NCI-H526 treated with DMSO at 0.1 percent for 48 hours (cell line): ENCODE measurements at places on chromosomes 7 and 10.

GRCh38 chr10:117461766-117462423 lies 80.7 kb upstream of the EMX2 start:
- DNase-seq, result no peak

- no peak for DNase-seq
These were observed 153.7 kb downstream of the PLXNA4 start for GRCh38 chr7:132422502-132423111.

DNA sequence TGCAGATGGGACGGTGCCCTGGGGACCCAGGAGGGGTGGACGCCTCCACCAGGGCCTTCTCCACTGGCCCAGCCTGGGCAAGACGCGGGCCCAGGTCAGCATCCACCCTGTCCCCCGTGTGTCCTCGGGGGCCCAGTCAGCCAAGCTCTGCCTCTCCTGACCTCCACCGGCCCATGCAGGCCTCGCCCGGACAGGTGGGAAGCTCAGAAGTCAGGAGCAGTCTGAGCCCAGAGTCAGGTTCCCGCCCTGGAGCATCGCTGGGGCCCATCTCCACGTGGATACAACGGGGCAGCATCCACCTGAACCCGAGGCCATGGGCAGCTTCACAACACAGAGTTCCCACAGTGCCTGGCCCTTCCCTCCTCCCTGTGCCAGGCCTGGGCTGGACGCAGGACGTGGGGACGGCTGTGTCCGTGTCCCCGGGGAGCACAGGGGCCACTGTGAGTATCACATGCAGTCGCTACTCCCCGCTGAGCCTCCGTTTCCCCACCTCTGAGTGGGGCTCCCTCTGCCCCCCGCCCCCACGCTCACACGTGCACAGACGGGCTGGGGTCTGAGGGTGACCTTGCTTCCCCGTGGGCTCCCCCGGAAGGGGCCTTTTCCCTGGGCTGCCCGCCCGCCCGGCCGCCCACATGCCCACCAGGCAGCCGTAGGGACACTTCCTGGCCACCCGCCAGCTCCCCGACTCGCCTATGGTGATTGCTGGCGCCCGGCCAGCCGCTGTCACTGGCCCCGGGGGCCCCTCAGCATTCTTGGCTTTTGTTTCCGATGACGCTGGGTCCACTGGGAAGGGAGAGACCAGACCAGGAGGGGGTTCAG lies 64.3 kb downstream of the PDGFA start:
- no peak for DNase-seq

DNA sequence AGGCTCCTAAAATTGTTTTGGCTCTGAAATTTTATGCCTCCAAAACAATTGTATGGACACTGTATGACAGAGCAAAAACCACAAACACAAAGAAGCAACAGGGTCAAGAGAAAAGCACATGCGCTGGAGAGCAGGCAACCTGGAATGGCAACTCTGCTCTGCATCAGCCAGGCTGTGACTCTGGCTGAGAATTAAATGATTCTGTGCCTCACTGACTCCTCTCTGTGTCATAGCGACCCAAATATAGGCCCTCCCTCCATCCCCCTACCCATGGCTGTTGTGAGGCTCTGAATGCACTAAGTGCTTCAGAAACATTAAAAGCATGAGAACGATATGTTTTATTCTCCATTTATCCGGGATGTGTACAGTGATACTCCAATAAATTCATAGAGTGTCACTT lies 24.9 kb upstream of the NEBL start:
- DNase-seq, result no peak

- DNase-seq, result no peak
These were observed 49.5 kb downstream of the DIP2C start for GRCh38 chr10:639751-640672.

DNA sequence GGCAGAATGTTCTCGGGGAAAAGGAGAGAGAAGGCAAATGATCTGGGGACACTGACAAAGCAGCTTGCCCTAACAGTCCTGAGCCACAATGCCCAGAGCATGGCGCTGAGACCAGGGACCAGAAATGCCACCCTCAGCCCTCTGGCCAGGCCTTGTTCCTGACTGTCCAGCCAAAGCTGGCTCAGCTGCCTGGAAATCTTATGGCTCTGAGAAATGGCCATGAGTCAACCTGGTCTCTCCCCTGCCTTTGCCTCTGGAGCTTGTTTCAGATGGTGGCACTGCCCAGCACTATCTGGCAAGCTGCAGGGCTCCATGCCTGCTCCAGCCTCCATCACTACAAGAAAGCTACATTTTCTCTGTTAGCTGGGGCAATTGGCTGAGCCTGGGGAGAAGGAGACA lies 90.5 kb upstream of the PLXNA4 start:
- DNase-seq, result no peak

DNA sequence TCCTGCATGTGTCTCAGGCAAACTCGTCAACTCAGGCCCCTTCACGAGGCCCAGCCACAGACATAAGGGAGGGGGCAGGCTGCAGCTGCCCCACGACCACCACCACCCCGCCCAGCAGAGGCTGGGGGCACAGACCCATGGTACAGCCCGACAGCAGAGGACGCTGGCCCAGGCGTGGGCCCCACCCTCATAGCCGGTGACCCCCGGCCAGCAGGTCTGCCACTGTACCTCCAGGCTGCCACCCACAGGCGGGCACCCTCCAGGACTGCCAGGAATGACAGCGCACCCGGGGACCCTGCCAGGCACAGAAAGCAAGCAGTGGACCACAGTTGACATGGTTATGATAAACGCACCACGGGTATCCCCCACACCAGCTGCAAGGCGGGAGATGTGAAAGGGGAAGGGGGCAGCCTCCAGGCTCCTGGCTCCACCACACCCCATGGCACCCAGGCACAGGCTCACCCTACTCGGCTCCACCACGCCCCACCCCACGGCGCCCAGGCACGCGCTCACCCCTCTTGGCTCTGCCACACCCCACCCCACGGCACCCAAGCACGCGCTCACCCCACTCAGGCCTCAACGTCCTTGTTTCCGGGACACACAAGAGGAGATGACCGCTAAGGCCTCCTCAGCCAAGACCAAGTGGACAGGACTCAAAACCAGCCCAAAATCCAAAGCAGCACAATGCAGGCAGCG lies 135.9 kb downstream of the MAD1L1 start:
- DNase-seq, result no peak

- no peak for DNase-seq
These were observed 63.2 kb upstream of the TOMM7 start for GRCh38 chr7:22885797-22886261.

DNA sequence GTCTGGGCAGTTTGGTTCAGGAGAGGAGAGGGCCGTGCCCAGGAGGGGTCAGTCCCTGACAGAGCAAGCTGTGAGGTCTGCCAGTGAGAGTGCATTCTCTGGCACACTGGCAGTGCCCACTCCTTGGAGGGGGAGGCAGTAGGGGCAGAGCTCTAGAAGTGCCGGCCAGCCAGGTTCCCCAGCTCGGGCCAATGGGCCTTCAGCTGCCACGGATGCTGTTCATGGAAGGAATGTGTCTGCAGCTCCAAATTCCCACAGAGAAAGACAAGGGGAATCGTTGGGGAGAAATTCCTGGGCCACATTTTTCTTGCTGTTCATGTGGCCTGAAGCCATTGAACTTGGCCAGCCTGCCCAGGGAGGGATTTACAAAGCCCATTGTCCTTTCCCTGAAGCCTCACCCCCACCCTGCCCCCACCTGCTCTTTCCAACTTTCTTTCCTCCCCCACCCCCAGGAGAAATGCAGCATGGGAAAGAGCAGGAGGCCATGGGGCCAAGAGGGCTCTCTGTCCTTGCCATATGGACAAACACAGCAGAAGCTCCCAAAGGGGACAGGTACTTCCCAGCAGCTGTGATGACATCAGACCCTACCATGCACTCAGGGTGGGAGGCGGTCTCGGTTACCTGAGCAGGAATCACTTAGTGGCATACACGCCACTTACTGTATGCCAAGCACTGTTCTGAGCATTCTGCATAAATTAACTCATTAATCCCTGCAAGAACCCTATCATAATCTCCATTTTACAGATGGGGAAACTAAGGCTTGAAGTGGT lies 70.7 kb downstream of the ARHGAP22 start:
- DNase-seq, result no peak

DNA sequence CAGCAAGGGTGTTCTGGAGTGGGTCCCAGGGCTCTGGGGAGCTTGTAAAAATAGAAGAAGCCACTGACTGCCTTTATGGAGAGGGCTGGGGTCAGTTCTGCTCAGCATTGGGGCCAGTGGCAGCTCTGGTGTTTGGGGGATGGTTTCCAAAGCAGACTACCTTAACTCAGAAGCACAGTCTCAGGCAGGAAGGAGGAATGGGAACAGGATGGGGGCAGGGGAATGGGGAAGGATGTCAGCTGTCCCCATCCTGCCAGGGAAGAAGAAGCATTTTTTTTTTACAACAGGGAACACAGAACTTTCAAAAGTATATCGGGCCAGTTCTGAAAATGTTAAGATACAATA lies 28.8 kb downstream of the TSPAN15 start:
- no peak for DNase-seq

GRCh38 chr10:76299501-76299900 lies 868.1 kb downstream of the LRMDA start:
- no peak for DNase-seq

- no peak for DNase-seq
These were observed 30.0 kb upstream of the SGMS1 start for GRCh38 chr10:50653758-50654157.

DNA sequence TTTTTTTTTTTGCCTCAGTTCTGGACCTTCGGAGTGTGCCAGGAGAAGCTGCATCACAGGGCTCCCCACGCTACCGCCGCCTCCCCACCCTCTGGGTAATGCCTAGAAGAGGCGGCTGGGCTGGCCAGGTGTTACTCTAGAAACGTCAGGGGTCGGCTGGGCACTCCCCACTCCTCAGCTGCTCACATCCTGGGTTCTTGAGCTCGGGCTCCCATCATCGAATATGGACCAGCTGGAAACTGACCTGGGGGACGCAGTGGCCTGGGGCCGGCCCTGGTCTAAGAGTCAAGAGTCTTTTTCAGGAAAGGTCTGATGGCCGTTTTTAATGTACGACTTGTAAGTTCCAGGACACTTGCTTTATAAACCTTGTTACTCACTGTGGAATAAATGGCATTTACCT lies 326.5 kb downstream of the WDR37 start:
- DNase-seq, result no peak

DNA sequence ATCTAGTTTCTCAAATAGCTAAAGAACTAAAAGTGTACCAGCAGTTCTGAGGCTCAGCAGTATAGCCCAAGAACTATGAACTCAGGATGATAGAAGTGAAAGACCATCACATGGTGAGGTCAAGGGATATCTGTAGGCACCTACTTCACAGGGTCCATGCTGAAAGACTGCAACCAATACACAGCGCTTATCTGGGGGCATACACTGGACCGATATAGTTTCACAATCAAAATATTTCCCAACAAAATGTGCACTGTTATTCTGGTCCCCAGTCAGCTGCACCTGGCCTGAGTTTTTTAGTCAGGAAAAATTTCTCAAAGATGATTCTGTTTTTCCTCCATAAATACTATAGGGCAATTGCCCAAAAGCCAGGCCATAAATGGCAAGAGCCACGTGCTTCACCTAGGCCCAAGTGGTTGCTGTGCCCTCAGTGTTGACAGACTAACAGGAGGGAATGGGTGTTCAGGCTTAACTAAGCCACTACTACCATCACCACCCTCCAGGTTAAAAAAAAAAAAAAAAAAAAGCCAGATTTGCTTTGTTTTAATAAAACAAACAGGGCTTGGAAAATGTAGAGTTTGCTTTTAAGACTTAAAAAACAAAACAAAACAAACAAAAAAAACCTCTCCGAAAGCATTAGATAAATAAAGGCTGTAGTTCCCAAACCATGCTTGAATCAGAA lies 58.5 kb downstream of the OGDH start:
- DNase-seq, result no peak

GRCh38 chr7:40267583-40267982 lies 132.8 kb downstream of the SUGCT start:
- DNase-seq, result no peak

GRCh38 chr10:75209921-75210281 lies 695 bp upstream of the VDAC2 start:
- DNase-seq, result no peak

DNA sequence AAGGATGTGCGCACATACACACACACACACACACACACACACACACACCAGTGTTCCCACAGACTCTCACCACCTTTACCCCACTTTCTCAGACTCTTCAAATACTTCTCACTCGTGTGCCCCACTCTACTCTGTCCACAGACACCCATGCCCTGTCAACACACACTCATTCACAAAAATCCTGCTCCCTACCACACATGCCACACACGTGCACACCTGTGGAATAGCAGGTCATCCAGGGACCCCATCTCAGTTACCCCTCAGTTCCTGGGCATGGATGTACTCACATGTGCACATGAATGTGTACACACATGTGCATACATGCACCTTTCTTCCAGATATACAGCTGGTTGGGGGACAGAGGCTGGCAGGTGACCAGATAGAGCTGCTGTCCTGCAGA lies 142.9 kb downstream of the EMX2 start:
- DNase-seq, result no peak

GRCh38 chr7:157470017-157470322 lies 133.2 kb downstream of the DNAJB6 start:
- no peak for DNase-seq

- no peak for DNase-seq
These were observed 28.6 kb downstream of the KCNH2 start for GRCh38 chr7:150949564-150949963.
